GOT3 (cell line): ENCODE measurements at places on chromosomes 11 and 22.

- DNase-seq, result no peak
These were observed 282.3 kb upstream of the CTSC start for GRCh38 chr11:88619656-88620385.

- no peak for DNase-seq
These were observed 527.5 kb downstream of the NTM start for GRCh38 chr11:131897956-131898355.

- no peak for DNase-seq
These were observed 10.1 kb downstream of the CCDC90B start for GRCh38 chr11:83275888-83276641.

DNA sequence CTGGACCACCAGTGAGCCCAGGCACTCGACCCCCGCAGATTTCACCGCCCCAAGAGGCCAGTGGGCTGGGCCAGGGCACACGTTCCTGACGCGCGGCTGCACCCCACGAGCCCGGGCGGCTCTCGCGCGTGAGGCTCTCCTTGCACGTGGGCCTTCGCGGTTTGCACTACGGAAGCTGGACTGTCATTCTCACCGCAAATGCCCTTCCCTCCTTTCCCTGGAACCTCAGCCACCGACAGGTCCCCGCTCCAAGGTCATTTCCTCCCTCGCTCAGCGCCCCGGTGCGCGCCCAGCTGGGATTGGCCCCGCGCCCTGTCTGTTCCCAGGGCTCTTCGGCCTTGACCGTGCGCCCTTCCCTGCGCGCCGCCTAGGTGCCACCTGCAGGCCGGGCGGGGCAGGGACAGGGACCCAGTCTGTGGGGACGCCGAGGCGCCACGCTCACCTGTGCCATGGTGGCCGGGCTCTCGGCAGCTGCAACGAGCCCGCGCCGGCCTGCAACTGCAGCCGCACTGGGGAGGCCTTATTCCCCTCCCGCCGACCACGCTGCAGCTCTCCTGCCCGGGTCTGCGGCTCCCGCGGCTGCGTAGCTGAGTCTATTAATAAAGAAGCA, 2.1 kb upstream of the CPT1A start:
- DNase-seq, result no peak

GRCh38 chr11:134349802-134350355, 18.1 kb downstream of the GLB1L2 start:
- DNase-seq, result no peak

DNA sequence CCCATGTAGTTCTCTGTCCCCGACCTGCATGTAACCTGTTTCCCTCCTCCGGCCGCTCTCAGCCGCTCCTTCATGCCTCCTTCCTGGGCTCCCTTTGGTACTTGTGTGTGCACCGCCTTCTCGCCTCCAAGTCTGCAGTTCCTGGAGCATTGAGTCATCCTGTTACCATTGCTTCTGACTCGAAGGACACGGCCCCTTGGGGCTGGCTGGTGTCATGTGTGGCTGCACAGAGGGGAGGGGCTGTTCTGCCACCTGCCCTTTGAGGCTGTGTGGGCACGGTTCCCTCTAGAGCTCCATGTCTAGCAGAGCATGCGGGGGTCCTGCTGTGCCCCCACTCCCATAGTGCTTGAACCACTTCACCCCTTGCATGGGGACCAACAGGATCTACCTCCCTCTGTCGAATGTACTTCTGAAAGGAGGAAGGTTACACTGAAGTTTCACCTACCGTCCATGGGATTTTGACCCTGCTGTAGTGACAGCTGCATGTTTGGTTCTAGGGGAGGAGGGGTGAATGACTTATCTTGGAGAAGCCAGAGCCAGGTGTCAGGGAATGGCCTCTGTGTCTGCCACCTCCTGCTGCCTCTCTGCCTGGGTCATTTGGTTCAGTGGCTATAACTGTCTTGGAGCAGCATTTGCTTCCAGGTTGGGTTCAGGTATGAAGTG, 39.6 kb downstream of the BCR start:
- no peak for DNase-seq

- DNase-seq, result no peak
These were observed 294.5 kb downstream of the BRD1 start for GRCh38 chr22:49532869-49533802.

GRCh38 chr22:50208939-50209892, 8.4 kb downstream of the SELENOO start:
- DNase-seq, result no peak

- DNase-seq, result no peak
These were observed 29.4 kb downstream of the LRP5 start for GRCh38 chr11:68341557-68342458.
